ENCODE measurements at places on chromosomes 6 and 20. TPM values are rescaled to one million over a fixed set of nuclear protein-coding genes. Genes with fewer than 3 reads are reported as not detected.

DNA sequence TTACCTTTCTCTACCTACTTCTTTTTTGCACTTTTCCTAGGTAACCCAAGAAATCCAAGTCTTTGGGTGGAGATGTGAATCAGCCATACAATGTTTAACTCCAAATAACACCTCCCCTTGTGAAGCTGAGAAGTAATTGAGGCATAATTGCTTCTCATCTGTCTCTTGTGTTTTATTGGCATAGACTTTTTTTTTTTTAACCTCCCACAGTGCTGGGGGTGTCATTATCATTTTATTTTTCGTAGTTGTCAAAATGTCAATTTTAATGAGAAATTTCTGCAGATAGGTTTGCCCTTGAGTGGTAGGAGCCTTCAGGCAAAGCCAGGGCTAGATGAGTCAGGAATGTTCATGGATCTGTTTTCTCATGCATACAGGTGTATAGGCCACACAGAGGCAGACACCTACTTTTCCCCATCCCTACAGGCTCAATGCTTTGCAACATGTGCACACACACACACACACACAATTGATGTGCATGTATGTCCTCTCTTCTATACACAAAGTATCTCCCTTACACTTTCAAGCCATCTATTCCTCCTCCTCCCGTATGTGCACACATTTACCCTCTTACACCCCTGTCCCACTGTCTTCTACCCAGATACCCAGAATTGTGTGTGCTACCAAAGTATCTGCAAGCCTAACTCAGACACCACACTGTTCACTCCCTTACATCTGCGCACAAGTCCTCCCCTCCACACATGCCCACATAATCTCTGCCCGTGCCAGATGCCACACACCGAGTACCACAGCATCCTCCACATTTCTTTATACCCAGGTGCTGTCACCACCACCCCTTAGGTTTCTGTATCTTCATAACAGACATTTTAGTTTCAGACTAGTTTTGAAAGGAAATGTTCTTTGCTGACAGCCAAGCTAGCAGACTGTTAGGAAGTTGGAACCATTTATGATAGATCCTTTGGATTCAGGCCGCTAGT is 22.0 kb downstream of the RALY start:
- H3K36me3 ChIP-seq, result peaks cover 10% of the 10 kb centered on the region
- no peak for DNase-seq
- H3K4me1 ChIP-seq, result peaks cover 53% of the 10 kb centered on the region
- H3K27me3 ChIP-seq, result no peaks in the 10 kb centered on the region
- H3K4me3 ChIP-seq, result no peak overlapping the region

DNA sequence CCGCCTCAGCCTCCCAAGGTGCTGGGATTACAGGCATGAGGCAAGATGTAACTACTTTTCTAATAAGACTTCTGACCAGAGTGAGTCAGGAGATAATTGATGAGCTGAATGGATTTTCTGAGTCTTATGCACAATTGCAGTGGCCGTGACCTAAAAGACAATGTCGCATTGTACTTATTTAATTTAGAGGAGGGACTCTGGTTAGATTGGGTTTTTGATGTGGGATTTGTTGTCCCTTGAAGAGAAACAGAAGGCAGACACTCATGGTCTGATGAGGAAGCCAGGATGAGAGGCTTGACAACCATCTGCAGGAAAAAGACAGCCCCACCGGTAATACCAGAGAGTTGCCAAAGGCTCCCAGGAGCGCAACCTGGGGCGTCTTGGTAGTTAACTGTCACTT is 68.0 kb downstream of the ISM1 start:
- peak overlapping the region; percentile 23 for H3K27ac ChIP-seq
- no peak for DNase-seq
- H3K4me3 ChIP-seq, result no peak overlapping the region
- H3K4me1 ChIP-seq, result peaks cover 4% of the 10 kb centered on the region

- H3K27ac ChIP-seq, result peak overlapping the region; percentile 40
- peaks cover 14% of the 10 kb centered on the region for H3K4me1 ChIP-seq
- peaks cover 40% of the 10 kb centered on the region for H3K27me3 ChIP-seq
- H3K4me3 ChIP-seq, result no peak overlapping the region
- no peak for DNase-seq
Measured at GRCh38 chr20:50329981-50330503, 139.4 kb downstream of the CEBPB start.

DNA sequence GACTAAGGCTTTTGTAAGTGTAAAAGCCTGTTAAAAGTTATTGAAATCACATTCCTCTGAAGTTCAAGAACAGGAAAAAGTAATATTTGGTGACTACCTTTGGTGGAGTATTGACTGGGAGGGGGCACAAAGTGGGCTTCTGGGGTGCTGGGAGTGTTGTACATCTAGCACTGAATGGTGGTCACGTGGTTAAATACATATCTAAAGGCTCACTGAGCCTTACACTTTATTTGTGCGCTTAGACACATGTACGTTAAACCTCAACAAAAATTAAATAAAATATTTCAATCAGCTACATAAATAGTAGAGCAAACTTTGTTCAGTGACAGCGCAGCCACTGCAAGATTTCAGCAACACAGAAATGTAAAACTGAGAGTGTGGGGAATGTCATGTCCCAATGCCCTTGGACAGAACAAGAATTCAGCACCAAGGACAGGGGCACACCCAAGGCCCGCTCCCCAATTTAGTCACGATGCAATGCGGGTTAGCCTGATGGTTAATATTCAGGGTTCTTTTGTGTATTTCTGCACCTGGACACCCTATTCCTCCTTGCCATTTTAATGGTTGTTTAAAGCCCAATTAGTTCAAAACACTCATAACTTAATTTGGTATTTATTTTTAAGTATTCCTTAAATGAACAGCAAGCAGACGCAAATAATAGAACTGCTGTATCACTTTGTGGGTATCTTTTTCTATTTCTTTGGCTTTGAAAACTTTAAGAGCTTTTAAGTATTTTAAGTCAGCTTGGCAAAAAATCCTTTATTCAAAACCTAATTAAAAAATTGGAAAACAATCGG is 37.4 kb downstream of the ANGPT4 start:
- no peak for DNase-seq
- no peak overlapping the region for H3K27ac ChIP-seq
- H3K27me3 ChIP-seq, result no peaks in the 10 kb centered on the region
- H3K4me1 ChIP-seq, result peaks cover 15% of the 10 kb centered on the region

The LY6G6C gene
- total RNA-seq, result not detected

DNA sequence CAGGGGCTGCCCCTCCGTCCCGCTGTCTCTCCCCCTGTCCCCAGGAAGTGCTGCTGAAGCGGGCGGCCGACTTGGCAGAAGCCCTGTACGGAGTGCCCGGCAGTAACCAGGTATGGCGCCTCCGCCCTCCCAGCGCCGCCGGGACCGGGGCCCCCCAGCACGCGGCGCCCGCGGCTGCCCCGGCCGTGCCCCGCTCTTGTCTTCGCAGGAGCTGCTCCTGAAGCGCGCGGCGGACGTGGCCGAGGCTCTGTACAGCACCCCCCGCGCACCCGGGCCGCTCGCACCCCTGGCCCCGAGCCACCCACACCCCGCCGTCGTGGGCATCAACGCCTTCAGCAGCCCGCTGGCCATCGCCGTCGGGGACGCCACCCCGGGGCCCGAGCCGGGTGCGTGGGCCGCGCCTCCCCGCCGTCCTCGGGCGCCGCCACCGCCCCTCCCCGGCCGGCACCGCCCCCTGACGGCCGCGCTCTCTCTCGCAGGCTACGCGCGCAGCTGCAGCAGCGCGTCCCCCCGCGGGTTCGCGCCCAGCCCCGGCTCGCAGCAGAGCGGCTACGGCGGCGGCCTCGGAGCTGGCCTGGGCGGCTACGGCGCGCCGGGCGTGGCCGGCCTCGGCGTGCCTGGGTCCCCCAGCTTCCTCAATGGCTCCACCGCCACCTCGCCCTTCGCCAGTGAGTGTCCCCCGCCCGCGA is 48.4 kb downstream of the CPXM1 start:
- no peak overlapping the region for H3K4me3 ChIP-seq
- H3K27ac ChIP-seq, result no peak overlapping the region
- H3K36me3 ChIP-seq, result no peaks in the 10 kb centered on the region
- peaks cover 54% of the 10 kb centered on the region for H3K27me3 ChIP-seq

GRCh38 chr6:10424040-10424439 is 9.2 kb upstream of the TFAP2A start:
- no peak for DNase-seq
- H3K27me3 ChIP-seq, result peaks cover 90% of the 10 kb centered on the region
- no peak overlapping the region for H3K27ac ChIP-seq
- H3K4me3 ChIP-seq, result no peak overlapping the region
- H3K4me1 ChIP-seq, result peaks cover 10% of the 10 kb centered on the region

DNA sequence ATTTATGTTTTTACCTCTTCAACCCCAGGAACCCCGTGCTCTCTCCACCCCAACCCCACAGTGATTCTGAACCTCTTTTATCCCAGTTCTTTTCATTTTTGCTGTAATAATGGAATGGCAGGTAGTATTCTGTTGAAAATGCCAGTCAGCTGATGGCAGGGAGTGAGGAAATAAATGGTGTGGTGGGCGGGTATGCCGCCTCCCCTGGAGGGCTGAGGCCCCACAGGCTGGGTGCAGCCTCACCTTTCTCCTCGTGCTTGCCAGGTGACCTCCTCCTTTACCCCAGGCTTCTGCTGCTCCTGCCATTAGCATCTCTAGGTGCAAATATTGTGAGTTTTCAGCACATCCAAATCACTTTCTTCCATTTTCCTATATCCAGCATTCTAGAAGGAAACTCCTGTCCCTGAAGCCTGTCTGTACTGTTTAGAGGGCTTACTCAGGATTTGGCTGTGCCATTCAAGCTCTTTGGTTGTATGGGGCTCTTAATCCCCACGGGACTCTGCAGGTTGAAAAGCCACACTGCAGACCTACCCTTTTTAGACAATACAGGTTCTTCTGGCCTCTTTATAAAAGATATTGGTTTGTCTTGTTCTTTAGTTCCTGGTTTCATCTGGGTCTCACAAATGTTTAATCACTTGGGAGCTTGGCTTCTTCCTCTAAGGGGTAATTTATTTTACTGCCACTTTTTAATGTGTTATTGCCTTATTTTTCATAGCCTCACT is 201.8 kb downstream of the JARID2 start:
- H3K27me3 ChIP-seq, result no peaks in the 10 kb centered on the region
- H3K36me3 ChIP-seq, result peaks cover 16% of the 10 kb centered on the region
- no peak for DNase-seq
- H3K4me1 ChIP-seq, result peaks cover 55% of the 10 kb centered on the region
- H3K27ac ChIP-seq, result peak overlapping the region; percentile 35
- H3K4me3 ChIP-seq, result no peak overlapping the region

The PCMT1 gene
- 80.0 TPM for total RNA-seq

The FNDC11 gene
- total RNA-seq, result 0.55 TPM

The FOXQ1 gene
- total RNA-seq, result not detected

The CRIP3 gene
- total RNA-seq, result 0.47 TPM

The ELOVL4 gene
- 0.79 TPM for total RNA-seq

The IP6K3 gene
- total RNA-seq, result not detected

DNA sequence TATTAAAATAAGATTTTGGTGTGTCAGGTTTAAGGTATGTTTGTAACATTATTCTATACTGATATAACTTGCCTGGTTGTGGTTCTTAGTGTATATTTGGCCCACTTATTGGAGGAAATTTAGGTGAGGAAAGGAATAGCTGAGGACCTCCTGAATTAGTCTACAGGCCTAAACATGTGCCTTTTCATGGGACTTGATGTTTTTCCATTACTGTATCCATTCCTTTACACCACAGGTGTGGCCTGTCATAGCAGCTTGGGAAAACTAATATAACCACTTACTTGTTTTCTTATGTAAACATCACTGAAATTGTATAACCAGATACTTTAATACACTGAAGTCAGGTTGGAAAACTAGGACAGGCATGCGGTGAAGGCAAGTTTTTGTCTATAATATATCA is 27.6 kb downstream of the BCKDHB start:
- H3K27ac ChIP-seq, result no peak overlapping the region
- H3K27me3 ChIP-seq, result no peaks in the 10 kb centered on the region
- peaks cover 22% of the 10 kb centered on the region for H3K36me3 ChIP-seq
- H3K4me1 ChIP-seq, result no peaks in the 10 kb centered on the region
- no peak overlapping the region for H3K4me3 ChIP-seq
- DNase-seq, result no peak

DNA sequence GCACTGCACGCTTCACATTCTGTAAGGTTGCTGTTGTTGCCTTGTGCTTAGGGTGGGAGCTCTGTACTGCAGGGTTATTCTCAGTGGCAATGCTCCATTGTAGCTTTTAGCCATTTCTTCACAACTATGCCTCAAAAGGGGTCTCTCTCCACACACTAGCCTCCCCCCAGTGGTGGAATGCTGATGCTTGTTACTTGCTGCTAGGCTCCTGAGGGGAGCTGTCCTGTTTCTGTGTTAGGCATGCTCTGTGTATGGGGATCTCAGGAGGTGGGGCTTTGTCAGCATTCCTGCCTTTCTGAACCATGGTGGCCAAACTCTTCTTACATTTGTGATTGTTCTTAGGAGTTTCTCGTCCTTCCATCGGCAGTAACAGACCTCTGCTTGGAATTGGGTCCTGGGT is 18.8 kb downstream of the TMEM170B start:
- no peak overlapping the region for H3K27ac ChIP-seq
- H3K4me3 ChIP-seq, result no peak overlapping the region
- H3K4me1 ChIP-seq, result peaks cover 4% of the 10 kb centered on the region
- no peaks in the 10 kb centered on the region for H3K27me3 ChIP-seq
- no peaks in the 10 kb centered on the region for H3K36me3 ChIP-seq

The BCAS1 gene
- total RNA-seq, result not detected

All from activated naive CD8-positive, alpha-beta T cell treated with anti-CD3 and anti-CD28 coated beads, Interleukin-2, amount 10 ng/mL, durations not matched to agents 7 days and 5 days (primary cell).